BJ (cell line): ENCODE measurements at places on chromosomes 4 and X.

- no peak for DNase-seq
These were observed 5.2 kb downstream of the CXCL1 start for GRCh38 chr4:73874386-73874785.

- no peak for DNase-seq
These were observed 45.5 kb downstream of the TMEM144 start for GRCh38 chr4:158255727-158256324.

DNA sequence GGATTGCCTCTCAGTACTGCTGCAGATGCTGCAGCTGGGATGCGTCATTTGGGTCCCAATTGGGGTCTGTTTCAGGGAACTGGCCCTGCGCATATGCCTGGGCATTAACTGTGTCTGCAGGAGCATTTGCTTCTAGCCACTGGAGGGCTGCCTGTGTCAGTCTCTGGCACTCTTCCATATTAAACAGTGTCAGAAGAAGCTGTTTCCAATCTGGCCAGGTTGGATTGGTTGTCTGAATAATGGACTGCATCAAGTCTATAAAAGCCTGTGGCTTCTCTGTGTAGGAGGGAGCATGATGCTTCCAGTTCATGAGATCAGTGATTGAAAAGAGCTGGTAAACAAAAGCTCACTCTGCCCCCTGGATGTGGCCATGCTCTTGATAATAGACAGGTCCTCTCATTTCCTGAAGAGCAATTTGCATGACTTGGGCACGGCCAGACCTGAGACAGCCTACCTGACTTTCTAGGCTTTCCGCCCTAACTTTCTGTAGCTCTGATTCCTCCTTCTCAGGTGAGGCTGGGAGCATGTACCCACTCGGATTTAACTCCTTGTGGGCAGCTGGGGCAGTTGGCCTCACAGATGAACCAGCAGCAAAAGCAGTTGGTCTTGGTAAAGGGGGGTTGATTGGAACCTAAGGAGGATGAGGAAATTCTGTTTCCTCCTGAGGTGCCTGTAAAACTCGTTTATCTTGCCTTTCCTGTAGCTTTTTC lies 29.2 kb downstream of the SULT1E1 start:
- no peak for DNase-seq

DNA sequence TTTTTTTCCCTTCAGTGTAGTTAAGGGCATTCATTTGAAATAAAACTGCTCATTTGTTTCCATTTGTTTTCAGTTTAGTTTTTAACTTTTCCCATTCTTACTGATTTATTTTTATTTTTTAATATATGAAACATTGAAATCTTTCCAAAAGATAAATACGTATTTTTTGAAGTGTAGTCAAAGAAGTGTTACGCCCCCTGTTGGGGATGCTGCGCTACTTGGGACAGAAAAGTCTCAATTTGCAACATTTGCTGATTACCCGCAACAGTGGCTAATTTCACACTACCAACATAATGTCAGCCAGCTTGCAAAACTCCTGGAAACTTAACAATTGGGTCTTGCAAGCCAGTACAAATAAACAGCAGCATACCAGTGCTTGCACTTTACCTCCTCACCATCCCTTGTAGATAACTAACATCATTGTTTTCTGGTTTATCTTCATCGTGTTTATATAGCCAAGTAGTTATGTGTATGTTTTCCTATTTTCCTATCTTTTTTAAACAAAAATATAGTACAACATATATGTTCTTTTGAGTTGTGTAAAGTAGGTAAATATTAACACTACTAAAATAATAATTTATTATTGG lies 158.6 kb downstream of the STPG2 start:
- DNase-seq: no peak

- DNase-seq: no peak
These were observed 151.1 kb downstream of the PJA1 start for GRCh38 chrX:69014200-69014599.

DNA sequence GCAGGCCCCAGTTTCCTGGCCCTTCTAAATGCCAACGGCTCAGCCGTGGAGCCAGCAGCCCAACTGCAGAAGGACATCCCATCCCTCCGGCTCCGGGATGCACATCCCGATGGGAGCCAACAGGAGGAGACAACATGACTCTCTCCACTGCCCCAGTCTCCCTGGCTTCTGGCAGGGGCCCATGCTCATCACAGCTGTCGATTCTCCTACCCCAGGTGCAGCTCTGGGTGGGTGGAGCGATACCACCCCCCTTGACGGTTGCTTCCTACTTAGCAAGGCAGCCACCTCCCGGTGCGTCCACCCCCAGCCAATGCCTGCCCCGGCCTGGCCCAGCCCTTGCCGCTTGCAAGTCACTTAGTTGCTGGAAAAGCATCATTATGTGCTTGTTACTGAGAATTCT lies 19.5 kb downstream of the ZNF275 start:
- DNase-seq: no peak

GRCh38 chr4:73376976-73377375 lies 27.1 kb upstream of the ALB start:
- no peak for DNase-seq

- DNase-seq: no peak
These were observed 52.7 kb upstream of the FTHL17 start for GRCh38 chrX:31124536-31124935.

DNA sequence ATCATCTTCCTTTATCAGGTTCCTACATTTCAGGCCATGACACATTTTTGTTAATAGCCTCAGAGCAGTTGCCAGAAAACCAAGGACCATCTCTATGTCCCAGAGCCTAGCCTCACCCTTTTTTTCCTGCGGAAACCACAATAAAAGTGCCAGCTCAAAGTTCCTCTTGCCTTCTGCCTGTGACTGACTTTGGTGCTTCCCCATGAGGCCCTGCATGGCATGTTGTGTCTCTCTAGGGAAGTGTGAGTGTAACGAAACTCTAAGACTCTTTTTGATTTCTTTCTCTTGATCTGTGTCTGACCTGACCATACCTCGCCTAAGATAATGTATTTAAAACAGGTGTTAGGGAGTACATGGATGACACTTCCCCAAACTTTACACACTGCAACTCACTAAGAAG lies 642.3 kb upstream of the BOD1L1 start:
- DNase-seq: no peak

DNA sequence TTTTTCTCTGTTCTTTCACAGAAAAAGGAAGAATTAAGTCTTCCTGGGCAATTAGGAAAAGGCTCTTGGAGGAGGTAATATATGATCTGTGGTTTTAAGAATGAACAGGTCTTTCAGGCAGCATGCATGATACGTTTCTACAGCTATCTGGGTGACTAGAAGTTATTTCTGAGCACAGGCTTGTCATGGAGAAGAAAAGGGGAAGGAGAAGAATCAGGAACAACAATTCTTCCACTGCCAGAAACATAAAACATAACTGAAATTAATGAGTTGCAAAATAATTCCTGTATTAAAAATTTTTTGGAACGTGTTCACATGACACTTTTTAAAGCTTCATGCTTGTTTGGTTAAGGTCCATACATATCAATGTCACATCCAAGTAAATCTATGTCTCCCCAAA lies 17.7 kb upstream of the STIM2 start:
- DNase-seq: no peak

DNA sequence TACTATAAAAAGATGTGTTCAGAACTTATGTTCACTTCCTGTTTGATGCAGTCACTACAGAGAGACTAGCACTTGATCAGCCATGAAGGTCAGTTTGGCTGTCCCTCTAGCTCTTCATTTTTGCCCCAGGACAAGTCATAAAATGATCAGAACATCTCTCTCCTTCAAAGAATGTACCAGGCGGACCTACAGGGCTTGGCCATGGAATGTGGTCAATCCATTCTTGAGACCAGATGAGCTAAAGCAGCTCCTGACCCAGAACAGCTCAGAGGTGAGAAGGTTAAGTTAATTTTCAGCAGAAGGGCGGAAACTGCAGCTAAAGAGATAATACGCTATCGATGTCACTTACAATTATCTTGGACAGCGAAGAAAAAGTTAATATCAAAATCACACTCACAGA lies 49.2 kb upstream of the TAB3 start:
- DNase-seq: no peak

- no peak for DNase-seq
These were observed 71.6 kb downstream of the GSTCD start for GRCh38 chr4:105780176-105780575.

- DNase-seq: no peak
These were observed 67.1 kb upstream of the TAPT1 start for GRCh38 chr4:16293210-16293838.

GRCh38 chrX:136165406-136165805 lies 18.1 kb downstream of the FHL1 start:
- DNase-seq: no peak

GRCh38 chrX:151902813-151903591 lies 9.7 kb upstream of the MAGEA4 start:
- DNase-seq: peak; percentile 74

- no peak for DNase-seq
These were observed 963.6 kb upstream of the DIAPH2 start for GRCh38 chrX:95721011-95721410.

- DNase-seq: no peak
These were observed 100.0 kb downstream of the NR3C2 start for GRCh38 chr4:148341980-148342800.

- no peak for DNase-seq
These were observed 735 bp upstream of the GABRE start for GRCh38 chrX:151975228-151975593.

GRCh38 chr4:180394312-180394711 lies 1848.9 kb upstream of the TENM3 start:
- DNase-seq: no peak

GRCh38 chr4:139511320-139511719 lies 44.7 kb downstream of the SETD7 start:
- DNase-seq: no peak

DNA sequence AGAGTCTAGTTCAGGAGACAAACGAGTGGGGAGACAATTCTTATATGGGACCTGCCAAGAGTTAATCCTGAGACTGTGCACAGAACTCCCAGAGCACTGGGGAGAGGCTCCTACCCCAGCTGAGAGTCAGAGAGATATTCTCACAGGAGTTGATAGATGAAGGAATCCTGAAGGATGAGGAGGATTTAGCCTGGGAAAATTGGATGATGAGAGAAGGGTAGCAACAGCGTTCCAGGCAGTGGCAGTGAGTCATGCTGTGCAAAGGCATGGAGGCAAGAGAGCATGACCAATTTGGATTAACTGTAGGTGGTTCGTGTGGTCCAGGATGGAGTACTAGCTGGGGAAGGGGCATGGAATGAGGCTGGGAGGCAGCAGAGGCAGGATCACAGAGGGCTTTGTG lies 318.6 kb downstream of the LDB2 start:
- no peak for DNase-seq

- DNase-seq: no peak
These were observed 104.6 kb downstream of the PSAPL1 start for GRCh38 chr4:7330031-7330596.

- no peak for DNase-seq
These were observed 48.4 kb downstream of the UNC5C start for GRCh38 chr4:95500361-95500760.

DNA sequence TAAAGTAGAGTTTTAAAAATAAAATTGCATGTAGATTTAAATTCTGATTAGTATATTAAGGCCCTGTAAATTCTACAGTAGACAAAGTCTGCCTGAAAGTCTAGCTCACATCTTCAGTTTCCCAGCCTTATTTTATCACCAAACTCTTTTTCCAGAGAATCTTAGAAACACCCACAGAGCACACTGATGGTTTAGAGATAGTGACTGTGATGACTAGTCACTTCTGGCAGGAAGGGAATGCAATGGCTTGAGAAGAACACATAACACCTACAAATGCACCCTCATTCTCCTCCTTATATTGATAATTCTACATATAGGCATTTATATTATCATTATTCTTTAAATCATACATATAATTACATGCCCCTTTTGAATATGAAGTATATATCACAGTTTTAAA lies 232.9 kb downstream of the ARAP2 start:
- DNase-seq: no peak

- no peak for DNase-seq
These were observed 19.8 kb upstream of the USP27X start for GRCh38 chrX:49859491-49859890.

GRCh38 chrX:75038925-75039324 lies 113.7 kb upstream of the NEXMIF start:
- no peak for DNase-seq

GRCh38 chr4:24190761-24191695 lies 301.2 kb upstream of the PPARGC1A start:
- no peak for DNase-seq

- no peak for DNase-seq
These were observed 76.2 kb upstream of the S100G start for GRCh38 chrX:16573781-16574180.

- DNase-seq: no peak
These were observed 24.2 kb upstream of the PPM1K start for GRCh38 chr4:88308587-88308986.

- DNase-seq: no peak
These were observed 25.8 kb downstream of the ATP11C start for GRCh38 chrX:139907078-139907477.

DNA sequence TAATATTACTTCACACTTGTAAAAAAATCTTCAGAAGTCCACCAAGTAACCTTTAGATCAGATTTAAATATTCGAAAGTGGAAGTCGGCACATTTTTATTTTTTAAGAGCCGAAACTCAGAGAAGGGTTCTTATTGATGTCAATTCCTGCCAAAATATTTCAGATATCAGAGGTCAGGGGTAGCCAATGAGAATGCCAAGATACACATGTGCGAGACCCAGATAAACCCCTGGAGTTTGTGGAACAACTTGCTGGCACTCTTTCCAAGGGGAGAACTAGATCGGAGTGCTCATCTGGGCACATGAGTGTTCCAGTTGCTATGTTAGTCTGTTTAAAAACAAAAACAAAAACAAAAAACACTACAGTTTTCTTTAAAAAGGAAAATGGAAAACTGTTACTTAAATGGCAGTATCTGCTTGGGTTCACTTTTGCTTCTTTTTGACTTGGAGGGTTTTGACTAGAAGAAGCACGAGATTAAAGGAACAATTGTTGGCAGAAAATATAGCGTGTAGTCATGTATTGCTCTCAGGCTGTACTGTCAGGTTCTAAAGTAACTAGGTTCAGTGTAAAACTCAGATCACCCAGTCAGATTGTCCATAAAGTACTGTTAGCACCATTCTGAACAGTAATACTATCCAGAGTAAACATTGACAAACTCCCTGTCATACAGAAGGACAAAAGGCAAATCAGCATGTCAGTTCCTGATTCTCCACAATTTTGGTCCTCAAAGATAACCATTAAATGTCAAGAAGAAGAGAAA lies 188.0 kb upstream of the PACRGL start:
- no peak for DNase-seq

- DNase-seq: no peak
These were observed 1.6 kb upstream of the ANTXR2 start for GRCh38 chr4:80074651-80075050.

GRCh38 chr4:54933579-54933978 lies 191.8 kb downstream of the KDR start:
- DNase-seq: no peak

DNA sequence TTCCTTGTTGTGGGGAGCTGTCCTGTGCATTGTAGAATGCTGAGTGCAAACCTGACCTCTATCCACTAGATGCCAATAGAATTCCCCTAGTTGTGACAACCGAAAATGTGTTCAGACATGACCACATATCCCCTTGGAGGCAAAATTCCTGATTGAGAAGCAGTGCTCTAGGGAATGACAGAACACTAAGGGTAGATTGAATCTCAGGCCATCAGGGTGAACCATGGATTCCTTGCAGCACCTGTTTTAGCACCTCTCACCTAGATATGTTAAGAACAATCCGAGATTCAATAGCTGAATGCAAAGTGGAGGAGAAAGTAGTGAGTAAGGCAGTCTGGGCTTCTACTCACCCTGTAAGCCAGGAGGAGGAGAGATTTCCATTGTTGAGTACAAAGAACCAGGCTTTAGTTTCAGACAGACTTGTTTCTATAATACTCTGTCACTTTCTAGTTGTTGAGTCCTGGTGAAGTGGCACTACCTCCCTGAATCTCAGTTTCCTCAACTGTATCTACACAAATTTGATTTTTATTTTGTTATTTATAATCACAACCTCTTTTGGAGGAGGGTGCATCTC lies 111.0 kb upstream of the RAP2C start:
- DNase-seq: no peak
